NCI-H1417 treated with DMSO at 0.1 percent for 48 hours (cell line): ENCODE measurements at places on chromosomes 6 and 20.

GRCh38 chr6:69232911-69233448, 563.8 kb downstream of the LMBRD1 start:
- DNase-seq, result peak; percentile 23

- DNase-seq, result no peak
Observed at GRCh38 chr20:6831461-6831860, 64.0 kb downstream of the BMP2 start.

- no peak for DNase-seq
Observed at GRCh38 chr6:89483111-89483720, 50.3 kb downstream of the ANKRD6 start.

DNA sequence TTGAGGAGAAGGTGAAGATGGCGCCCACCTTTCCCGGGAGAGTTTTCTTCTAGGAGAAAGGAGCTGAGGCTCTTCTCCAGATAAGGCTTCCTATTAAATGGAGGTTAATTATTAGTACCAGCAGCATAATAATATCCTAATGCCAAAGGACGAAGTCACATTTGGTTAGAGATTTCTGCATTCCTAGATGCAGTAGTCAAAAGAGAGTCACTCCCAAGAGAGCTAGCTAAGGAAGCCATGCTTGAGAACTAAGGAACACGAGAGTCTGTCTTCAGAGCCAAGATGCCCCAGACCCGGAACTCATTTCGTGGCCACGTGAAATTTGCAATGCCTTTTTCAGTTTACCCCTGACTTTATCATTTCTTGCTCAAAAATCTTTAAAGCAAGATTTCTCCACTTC, 132.7 kb downstream of the TSHZ2 start:
- DNase-seq, result no peak

GRCh38 chr6:56913285-56914074, 41.4 kb upstream of the BEND6 start:
- no peak for DNase-seq

GRCh38 chr6:6907286-6907685, 200.5 kb upstream of the RREB1 start:
- DNase-seq, result no peak

DNA sequence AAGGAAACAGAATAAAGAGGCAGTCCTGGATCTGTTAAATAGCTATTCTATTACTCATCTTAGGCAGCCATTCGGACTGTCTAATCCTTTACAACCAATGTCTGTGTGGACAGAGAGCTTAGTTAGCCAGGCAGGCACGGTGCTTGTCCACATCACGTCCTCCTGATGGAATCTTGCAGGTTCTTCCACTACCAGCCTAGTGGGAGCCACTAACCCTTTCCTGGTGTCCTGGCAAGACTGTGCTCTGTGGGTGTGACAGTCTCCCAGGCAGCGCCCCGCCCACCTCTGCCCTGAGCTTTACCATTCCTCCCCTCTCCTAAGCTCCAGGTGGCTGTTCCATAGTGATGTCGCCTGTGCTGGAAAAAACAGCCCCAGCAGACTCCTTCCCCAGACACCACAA, 78.3 kb upstream of the CLDN20 start:
- DNase-seq, result peak; percentile 3

DNA sequence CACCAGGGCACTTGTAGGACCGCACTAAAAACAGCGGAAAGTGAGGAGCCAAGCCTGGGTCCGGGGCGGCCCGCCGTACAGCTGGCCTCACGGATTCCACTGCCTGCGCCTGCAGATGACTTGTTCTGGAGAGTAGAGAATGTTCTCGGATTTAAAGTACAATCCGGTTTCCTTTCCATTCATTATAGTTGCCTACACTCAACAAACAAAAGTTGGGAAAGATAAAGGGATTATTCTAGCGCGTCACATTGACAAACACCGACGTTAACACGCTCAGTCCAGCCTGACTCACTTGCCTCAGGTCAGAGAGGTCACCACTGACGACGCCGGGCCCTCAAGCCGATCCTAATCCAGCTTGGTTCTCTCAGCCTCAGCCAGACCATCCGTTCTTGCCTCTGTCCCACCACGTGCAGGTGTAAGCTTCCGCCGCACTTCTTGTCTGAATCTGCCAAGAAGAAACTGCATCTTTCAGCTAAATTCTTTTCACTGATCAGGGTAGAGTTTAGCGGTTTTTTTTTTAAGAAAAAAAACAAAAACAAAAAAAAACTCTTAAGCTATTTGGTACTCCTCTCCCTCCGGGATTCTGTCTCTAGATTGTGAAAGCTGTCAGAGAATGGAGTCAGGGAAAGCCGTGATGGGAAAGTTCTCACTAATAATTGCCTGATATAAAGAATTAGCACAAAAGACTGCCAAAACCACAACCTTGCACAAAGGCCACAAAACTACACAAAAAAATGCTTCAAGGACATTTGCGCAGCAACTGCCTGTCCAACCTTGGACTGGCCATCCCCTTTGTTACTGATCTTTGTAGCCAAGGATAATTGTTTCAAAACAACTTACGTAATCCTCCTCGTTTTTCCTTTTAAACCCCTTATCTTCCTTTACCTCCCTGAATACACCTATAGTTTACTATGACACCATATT, 1.1 kb upstream of the PHF10 start:
- no peak for DNase-seq
